ENCODE measurements at places on chromosomes 11 and 22. TPM values are rescaled to one million over a fixed set of nuclear protein-coding genes. Genes with fewer than 3 reads are reported as not detected.
A peak's percentile ranks its signal among the peaks of the same experiment; 100 is the strongest.

- DNase-seq: no peak
Observed at GRCh38 chr11:41836431-41836830, 377.0 kb upstream of the LRRC4C start.

- no peak for DNase-seq
Observed at GRCh38 chr11:68306636-68307035, 5.8 kb upstream of the LRP5 start.

GRCh38 chr11:131710511-131710910 lies 340.1 kb downstream of the NTM start:
- DNase-seq: no peak

DNA sequence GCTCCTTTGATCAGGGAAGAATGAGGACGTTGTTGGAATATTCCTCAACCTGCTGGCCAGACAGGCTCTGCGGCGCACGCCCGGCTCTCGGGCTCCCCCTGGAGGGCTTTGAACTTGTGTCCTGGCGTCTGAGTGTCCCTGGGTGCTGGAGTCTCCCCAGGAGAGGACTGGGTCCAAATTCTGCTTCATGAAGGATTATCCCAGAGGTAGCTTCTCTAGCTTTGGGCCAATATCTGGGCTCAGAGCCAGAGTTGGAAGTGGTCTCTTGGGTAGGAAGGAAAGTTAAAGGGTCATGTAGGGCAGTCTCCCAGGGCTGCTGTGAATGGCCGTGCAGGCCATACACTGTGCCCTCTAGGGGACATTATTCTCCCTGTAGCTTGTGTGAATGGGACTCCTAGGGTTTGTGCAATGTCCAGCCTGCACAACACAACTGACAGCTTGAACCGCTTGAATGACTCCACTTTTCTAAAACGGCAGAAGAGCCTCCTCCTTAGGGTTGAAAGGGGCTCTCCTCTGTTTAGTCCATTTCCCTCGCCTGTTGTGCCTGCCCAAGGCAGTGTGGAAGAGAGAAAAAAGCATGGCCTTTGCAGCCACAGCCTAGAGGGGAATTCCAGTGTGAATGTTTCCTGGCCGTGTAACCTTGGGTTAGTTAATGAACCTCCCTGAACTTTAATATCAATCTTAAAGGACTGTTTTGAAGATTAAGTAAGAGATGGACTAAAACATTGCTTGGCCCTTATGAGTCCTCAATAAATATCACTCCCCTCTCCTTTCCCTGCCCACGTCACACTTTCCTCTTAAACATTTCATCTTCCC lies 111.2 kb upstream of the THY1 start:
- DNase-seq: peak; percentile 96

DNA sequence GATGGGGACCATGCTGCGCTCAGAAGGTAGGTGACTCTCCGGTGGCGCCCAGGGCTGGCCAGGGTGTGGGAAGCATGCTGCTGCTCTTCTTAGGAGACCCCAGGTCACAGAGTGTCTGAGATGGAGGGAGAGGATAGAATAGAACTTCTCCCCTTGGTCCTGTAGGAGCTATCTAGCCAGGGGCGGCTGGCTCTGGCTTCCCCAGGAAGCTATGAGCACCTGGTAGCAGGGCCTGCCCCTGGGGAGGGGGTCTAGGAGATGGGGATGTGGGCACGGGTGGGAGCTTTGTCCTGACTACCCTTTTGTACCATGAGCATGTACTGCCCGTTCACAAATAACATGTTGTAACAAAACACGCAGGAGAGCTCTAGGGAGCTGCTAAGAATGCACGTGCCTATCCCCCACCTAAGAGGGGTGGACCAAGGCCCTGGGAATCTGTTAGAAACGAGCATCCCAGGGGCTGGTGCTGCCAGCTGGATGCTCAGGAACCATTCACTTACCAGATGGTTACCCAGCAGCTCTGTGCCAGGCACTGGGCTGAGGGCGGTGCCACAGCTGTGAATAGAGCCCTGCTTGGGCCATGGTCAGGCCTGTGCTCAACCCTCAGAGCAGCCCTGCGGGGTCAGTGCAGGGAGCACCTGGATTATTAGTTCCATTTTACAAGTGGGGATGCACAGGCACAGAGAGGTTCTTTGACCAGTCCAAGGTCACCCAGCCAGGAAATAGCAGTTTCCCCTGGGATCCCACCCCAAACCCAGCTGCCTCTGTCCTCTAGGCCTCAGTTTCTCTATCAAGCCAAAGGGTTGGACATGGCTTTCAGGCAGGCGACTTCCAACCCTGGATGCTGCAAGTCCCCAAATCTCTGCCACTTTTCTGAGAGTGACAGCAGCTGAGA lies 2.2 kb downstream of the SLC39A13 start:
- peak; percentile 40 for DNase-seq

GRCh38 chr11:1078191-1078601 lies 3.5 kb downstream of the MUC2 start:
- no peak for DNase-seq

GRCh38 chr22:43000441-43001175 lies 14.3 kb downstream of the PACSIN2 start:
- no peak for DNase-seq

DNA sequence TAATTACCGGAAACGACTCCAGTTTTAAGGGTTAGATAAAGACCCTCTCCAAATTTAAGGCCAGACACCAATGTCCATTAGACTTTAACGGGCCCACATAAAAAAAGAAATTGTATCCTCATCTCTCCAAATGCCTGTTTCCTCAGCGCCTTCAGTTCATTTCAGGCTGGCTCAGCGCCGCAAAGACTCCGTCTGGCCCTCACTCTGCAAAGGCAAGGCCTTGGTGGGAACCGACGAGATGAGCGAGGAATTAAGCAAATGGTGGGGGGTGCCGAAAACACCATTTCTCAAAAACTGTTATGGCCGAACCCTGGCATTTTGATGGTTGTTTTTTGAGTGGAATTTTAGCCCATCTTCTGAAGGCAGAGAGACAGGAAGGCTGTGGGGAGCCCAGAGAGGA lies 15.7 kb downstream of the MN1 start:
- DNase-seq: no peak

- no peak for DNase-seq
Observed at GRCh38 chr11:129610125-129610524, 205.5 kb upstream of the TMEM45B start.

- DNase-seq: peak; percentile 72
Observed at GRCh38 chr11:130761560-130762220, 154.6 kb downstream of the SNX19 start.

DNA sequence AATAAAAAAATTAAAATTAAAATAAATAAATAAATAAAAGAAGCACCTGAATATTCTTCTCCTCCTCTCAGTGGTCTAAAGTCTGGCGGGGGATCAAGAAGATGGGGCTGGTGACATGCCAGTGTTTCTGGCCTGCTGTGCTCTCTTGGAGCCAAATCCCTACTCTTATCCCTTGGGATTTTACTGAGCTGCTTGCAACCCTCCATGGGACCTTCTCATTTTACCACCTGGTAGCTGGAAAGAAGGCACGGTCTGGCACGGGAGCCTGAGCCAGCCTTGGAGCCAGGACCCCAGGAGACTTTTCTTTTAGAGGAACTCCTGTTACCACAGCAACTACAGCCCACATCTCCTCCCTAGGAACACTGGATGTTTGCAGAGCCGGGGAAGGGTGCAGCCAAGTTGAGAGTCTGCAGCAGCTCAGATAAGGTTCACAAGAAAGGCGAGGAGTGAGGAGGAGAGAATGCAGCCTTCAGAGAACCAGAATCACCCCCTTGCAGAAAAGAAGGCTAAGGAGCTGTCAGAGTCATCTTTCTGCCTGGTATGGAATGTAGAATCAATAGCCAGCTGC lies 21.4 kb downstream of the CD6 start:
- DNase-seq: peak; percentile 33

DNA sequence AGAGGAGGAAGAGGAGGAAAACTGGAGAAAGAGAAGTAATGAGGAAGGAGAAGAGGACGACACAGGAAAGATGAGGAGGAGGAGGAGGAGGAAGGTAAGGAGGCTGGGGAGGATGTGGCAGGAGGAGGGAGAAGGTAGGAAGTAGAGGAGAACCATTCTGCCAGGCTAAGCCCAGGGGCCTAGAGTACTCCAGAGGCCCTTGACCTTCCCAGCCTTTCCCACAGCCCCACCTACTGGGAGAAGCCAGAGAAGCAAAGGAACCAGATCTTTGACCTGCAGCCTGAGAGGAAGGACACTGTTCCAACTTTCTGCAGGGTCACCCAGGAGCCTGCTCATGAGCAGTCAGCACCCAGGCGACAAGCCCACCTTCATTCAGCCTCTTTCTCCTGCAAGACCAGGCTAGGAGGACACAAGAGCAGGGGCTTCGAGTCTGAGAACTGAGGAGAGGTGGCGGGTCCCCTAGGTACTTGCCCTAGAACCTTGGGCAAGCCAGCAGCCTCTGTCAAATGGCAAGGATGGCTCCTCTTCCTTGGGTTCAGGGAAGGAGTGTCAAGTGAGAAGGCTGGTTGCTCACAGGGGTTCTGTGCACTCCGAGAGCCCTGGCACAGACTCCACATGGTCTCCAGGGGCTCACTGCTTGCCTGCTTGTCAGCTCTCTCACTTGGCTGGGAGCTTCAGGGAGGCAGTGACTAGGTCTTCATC lies 27.9 kb upstream of the OAF start:
- DNase-seq: peak; percentile 92

DNA sequence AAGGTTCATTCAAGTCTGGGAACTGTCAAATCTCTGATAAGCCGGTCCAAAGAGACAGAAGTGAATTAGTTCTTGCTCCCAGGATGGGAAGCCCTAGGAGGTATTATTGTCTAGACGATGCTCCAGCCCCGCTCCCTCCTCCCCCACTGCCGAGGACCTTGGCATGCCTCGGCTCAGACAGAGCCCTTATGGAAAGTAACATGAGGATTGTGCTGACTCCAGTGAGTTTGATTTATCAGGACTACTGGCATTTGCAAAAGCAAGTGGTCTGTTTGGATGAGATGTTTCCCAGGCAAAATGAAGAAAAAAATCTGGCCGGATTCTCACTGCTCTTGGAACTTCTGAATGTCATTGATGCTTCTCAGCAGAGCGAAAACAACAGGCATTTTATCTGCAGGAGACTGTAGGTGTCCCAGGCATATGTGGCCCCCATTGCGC lies 341.0 kb downstream of the ETS1 start:
- DNase-seq: no peak

GRCh38 chr22:27489178-27489675 lies 312.3 kb downstream of the MN1 start:
- DNase-seq: no peak

- DNase-seq: no peak
Observed at GRCh38 chr22:32100711-32101110, 57.6 kb downstream of the SLC5A1 start.

GRCh38 chr11:111372538-111372937 lies 6.5 kb downstream of the POU2AF1 start:
- DNase-seq: no peak

GRCh38 chr11:33448461-33449130 lies 191.4 kb downstream of the HIPK3 start:
- DNase-seq: no peak

- no peak for DNase-seq
Observed at GRCh38 chr11:103994518-103994917, 41.9 kb upstream of the DDI1 start.

GRCh38 chr11:32003335-32003734 lies 87.5 kb upstream of the RCN1 start:
- DNase-seq: no peak

- DNase-seq: no peak
Observed at GRCh38 chr11:11978098-11978637, 30.3 kb downstream of the DKK3 start.

DNA sequence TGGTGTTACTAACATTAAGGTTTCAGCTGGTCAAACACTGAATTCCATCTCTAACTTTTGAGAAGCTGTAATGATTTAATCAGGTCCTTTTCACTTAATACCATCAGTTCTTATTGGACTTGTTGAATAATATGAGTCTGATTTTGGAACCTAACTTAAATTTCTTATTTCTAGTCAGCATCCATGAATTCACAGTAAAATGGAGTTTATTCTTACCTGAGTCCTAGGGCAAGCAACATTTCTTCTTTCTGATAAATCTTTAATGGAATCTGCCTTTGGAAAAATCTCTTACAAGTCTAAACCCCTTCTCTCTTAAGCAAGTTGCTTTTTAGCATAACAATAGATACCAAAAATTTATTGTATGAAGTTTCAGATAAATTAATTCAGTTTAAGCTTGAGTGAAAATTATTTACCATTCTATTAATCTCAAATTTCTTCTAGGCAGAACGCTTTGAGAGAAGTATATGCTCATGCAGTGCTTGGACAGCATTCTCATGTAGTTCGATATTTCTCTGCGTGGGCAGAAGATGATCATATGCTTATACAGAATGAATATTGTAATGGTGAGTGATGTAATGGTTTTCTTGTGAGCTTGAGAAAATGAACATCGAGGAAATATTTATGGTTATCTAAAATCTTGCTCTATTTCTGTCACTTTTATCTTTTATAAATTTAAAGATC lies 3.4 kb downstream of the WEE1 start:
- no peak for DNase-seq

DNA sequence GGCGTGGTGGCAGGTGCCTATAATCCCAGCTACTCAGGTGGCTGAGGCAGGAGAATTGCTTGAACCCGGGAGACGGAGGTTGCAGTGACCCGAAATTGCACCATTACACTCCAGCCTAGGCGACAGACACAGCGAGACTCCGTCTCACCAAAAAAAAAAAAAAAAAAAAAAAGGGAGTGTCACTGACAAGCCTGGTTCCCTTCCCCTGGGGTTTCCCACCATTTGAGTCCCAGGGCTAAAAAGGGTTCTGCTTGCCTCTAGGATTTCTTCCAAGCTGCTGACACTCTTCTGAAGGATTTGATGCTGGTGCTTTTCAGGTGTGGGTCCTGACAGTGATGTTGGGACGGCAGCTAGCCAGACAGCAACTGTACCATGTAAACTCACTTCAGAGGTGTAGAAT lies 1.3 kb upstream of the CCDC88B start:
- no peak for DNase-seq

Gene TMEM45B
- total RNA-seq: not detected

Gene DLG2
- total RNA-seq: 8.4 TPM

Gene MIOX
- total RNA-seq: not detected
